ENCODE measurements at places on chromosomes 12 and 14.

GRCh38 chr12:56084958-56085543, 5.1 kb downstream of the ERBB3 start:
- DNase-seq: no peak

DNA sequence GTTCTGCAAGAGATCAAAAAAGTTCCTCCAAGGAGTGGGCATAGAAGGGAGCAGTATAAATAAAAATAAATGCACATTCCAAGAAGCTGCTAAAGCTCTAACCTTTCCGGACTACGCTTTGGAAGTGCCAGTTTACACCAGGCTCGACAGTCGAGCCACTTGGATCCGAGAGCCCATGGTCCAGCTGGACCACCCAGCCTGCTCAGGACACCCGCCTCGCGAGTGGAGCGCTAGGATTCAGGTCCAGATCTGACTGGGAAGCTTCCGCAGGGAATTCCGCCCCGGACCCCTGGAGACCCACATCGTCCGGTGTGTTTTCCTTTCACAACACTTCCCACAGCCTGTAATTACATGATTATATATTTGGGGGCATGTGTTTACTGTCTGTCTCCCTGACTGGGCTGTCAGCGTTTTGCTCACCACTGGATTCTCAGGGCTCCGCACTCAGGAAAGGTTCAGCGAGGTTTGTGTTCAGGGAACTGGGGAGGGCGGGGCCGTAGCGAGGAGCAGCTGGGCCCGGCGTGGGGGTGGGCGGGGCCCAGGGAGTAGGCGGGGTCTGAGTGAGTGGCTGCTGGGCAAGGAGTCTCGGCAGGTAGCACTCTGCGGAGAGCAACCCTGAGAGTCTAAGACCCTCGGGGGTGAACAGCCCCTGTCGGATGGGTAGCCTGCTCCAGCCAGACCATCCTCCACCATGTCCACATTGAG, 52.3 kb upstream of the TMEM263 start:
- DNase-seq: peak; percentile 85

DNA sequence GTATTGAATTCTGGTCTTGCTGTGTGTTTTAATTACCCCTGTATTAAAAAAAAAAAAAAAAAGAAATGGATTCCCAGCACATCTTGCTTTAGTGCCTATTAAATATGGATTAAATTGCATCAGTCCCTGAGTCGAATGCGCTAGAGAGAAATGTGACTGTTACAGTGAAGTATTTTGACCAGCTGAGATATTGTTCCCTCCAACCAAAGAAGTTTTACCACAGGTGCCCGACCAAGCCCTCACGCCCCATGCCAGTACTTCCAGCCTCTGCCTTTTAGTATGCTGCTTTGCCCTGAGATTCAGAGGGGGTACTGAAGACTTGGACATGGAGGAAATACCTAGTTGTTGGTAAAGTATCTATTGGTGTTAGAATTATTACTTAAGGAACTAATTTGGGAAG, 159.7 kb downstream of the TTLL5 start:
- DNase-seq: no peak

- no peak for DNase-seq
Observed at GRCh38 chr12:65199604-65200003, 30.2 kb downstream of the LEMD3 start.

DNA sequence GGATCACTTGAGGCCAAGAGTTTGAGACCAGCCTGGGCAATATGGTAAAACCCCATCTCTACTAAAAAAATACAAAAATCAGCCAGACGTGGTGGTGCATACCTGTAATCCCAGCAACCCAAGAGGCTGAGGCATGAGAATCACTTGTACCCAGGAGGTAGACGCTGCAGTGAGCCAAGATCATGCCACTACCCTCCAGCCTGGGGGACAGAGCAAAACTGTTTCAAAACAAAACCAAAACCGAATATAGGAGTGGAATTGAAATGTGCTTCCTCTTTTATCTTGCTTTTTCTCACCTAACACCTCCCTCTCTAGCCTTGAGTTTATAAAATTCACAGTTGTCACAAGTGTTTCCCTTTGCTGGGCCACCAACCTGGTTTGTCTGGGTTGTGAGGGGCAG, 181.9 kb downstream of the PAH start:
- DNase-seq: no peak

DNA sequence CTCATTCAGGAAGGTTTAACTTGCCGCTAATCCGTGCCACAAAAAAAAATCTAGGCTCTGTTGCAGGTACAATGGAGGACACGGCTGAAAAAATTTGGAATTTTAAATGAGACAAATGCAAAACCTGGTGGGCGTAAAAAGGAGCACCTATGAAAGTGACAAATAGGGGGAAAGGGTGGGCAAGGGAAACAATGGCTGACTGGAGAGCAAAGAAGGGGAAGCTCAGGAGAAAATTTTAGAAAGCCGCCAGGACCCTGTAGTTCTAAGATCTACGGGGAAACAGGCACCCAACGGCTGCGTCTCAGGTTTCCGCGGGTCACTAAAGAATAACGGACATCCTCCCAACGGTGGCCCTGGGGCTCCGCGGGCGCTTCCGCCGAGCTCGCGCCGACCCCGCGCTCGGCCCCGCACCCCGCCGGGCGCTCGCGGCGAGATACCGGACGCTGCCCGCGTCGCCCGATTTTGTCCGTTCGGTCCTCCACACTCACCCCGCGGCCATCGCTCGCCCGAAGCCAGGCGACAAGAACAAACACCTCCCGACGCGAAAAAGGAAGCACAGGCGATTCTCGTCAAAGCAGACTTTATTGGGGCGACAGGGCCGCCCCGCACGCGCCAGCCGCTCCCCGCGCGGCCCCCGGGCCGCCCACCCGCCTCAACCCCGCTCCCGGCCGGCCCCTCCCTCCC, 1.1 kb upstream of the YY1 start:
- peak; percentile 74 for DNase-seq

DNA sequence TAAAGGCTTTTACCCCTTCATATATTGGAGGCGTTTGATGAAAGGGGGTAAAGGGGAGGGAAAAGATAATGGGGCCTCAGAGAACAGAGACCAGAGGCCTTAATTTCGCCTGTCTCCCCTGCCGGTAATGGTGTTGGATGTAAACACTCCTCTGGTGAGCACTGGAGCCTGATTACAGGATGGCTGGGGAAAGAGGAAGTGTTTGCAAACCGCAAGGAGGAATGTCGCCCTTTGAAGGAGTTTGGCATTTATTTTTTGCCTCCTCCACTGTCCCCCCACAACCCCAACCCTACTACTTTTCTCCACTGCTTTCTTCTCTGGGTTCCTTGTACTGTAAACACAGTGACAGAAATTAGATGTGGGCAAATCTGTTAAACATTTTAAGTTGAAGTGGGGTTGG, 211.9 kb upstream of the TBX3 start:
- no peak for DNase-seq

DNA sequence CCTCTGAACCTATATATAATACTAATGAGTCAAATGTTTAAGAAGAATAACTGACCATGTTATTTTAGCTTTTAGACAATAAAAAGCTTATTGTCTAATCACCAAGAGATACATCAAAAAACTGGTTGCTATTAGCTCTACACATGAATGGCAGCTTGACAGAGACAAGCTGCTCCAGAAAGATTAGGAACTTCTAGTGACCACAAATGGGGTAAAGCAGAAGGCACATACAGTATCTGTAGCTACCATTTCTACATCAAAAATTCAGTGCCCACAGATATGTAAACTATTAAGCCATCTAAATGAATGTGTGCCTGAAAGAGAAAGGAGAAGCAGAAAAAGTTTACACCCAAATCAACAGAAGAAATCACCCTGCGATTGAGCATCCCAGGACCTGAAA, 2.4 kb downstream of the AREL1 start:
- DNase-seq: no peak

DNA sequence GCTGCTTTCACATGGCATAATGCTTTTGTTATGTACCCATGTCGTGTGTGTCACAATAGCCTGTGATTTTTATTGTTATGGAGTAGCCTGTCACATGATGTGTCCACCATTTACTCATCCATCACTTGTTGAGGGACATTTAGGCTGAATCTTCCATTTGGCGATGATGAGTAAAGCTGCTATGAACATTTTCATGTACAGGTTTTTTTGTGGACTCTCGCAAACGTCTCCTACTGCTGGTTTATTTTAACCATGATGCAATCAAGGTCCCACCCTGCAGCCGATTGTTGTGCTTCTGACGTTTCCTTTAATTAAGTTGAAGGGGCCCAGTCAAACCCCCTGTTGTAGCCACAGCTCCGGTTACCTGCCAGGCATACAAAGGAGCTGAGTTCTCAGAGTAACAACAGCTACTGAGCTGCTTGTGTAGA, 63.2 kb downstream of the ZNF664 start:
- no peak for DNase-seq

DNA sequence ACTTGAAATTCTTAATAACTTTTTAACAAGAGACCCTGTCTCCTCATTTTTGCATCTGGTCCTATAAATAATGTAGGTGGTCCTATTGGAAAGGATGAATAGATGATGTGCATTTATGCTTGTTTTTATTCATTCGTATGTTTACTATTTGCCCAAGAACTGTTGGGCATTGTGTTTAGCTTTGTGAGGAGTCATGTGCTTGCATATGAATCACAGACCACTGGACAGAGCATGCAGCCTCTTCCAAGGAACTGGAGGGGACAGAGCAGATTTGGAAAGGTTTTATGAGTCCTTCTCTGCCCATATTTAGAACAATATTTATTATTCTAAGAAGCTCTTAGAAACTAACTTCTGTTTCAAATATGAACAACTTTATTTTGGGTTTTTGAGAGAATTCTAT, 414.0 kb downstream of the SOX5 start:
- DNase-seq: no peak

DNA sequence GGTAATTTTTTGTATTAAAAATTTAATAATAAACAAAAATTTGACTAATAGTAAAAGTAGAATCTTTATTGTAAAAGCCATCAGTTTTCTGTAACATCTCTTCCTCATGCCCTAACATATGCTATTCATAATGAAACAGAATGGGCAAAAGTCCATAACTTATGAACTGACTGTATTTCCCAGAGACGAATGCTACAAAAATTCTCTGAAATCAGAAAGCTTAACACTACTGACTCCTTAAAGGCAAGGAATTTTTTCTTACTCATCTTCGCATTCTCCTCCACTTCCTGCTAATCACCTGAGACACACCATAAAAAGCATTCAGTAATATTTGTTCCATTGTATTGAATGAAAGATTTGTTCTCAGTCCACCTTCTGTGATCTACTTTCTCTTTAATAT, 17.6 kb downstream of the MON2 start:
- DNase-seq: no peak

- DNase-seq: no peak
Observed at GRCh38 chr12:92470608-92471021, 232.2 kb upstream of the PLEKHG7 start.

DNA sequence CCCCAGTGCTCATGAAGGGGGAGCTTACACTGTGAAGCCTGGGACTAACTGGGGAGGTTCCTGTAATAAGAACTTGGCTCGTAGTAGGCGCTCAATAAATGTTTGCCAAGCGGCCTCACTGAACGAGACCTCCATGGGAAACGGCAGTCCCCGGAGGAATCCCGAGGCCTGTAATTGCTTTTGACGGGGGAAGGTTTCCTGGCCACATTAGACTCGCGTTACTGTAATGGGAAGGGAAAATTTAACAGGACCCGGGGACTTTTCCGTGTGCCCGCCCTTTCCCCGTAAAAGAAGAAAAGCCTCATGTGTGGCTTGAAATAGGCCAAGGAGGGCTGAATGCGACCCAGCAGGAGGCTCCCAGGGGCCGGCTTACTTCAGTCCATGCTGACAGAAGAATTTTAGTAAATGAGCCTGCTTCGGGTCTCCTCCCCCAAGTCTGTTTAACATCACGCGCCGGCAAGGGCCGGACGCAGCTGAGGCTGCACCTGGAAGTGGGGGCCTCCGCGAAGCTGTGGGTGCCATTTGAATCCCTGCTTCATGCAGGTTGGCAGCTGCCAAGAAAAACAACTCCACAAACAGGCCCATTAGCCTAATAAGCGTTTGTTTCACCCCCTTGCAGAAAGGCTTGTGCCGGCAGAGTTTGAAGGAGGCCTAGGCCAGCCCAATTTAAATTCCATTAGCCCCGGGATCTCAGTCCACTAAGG, 39.8 kb upstream of the PWP1 start:
- DNase-seq: peak; percentile 73
